ENCODE measurements at places on chromosomes 6 and 20.

GRCh38 chr6:22545051-22545450, 24.3 kb upstream of the HDGFL1 start:
- DNase-seq = no peak

DNA sequence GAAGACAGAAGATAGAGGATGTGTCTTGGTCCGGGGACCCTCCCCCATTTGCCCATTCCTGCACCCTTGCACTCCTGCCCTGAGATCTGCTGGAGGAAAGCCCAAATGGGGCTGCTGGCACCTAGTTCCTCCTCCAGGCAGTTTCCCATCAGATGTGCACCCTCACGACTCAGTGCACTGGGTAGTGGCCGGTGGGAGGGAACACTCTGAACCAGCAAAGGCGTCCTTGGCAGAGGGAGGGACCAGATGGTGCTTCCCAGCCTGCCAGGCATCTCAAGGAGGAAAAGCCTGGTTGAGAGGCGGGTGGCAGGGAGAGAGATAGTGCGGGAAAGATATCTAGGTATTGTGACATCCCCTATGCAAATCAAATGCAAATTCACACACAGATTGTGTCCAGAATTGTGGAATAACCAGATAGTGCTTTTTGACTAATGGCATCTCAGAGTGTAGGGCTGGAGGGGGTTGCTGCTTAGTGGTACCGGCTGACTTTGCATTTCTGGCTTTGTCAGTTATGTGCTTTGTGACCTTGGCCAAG, 19.5 kb downstream of the TMEM151B start:
- DNase-seq = peak; percentile 84

GRCh38 chr6:82567621-82568020, 204.0 kb downstream of the TPBG start:
- no peak for DNase-seq

DNA sequence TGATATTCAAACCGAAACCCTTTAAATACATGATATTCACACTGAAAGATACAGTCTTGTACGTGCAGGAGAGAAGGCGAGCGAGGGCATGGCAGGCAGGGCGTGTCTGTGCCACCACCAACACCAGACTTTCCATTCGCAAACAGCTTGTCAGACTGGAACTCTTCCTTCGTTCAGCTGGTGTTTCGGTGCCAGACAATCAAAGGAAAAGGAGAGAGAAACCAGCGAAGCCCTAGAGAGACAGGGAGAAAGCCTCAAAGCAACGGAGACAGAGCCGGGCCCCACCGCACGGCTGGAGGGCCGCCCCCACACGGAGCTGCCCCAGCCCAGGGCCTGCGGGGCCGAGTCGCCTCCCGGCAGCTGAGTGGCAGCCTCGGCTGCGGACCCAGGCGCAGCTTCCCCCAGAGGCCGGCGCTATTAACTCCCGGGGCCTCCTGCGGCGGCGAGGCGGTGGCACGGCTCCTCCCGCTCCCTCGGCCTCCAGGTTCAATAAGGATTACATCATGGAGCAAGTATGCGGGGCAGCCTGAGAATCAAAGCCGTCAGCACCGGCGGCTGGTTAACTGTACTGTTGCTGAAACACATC, 32.1 kb upstream of the NR2E1 start:
- no peak for DNase-seq

DNA sequence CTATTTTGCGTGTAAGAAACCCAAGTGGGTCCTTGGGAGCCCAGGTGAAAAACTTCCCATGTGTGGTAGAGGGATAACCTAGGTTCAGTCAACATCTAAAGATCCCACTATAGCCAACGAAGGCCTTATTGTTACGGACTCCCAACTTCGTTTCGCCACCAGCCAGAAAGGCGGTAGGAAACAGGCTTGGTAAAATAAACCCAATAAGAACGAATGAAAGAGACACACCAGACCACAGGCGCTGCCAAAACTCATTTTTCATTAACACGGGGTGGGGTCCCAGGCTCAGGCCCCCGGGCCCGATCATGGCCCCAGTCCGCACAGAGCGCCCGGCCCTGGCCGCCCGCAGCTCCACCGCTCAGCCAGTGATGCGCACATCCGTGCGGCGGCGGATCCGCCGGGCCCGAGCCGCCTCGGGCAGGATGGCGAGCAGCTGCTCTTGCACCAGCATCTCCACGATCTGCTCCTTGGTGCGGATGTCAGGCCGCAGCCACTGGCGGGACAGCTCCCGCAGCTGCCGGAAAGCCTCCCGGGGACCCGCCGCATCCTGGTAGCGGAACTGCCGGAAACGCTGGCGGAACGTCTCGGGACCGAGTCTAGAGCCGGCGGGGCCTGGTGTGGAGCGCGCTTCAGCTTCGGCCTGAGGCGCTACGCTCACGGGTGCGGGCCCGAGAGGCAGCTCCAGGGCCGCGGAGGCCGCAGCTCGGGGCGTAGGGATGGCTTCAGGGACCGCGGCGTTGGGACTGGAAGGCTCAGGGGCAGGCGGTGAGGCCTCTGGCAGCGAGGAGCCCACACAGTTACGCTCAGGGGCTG, 709 bp downstream of the SCAND1 start:
- no peak for DNase-seq

DNA sequence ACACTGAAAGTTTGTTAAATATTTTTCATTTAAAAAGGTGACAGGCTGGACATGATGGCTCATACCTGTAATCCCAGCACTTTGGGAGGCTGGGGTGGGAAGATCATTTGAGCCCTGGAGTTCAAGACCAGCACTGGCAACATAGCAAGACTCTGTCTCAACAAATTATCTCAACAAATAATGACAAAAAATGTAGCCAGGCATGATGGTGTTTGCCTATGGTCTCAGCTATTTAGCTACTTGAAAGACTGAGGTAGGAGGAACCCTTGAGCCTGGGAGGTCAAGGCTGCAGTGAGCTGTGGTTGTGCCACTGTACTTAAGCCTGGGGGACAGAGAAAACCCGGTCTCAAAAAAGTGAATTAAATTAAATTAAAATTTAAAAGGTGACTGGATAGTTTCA, 56.0 kb upstream of the C6orf118 start:
- no peak for DNase-seq

DNA sequence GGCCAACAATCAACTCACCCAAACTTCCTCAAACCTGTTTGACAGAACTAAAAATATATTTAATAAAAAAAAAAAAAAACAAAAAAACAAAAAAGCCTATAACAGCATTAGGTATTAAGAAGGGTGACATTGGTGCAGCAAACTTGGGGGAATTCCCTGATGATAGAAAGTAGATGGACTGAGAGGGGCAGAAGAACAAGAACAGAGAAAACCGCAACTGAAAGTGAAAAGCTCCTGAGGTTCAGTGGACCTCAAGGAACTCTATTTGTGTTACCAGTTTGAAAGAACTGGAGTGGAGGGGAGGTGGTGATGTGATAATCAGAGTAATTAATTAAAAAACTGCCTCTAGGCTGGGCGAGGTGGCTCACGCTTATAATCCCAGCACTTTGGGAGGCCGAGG, 53.8 kb downstream of the MACROD2 start:
- no peak for DNase-seq

DNA sequence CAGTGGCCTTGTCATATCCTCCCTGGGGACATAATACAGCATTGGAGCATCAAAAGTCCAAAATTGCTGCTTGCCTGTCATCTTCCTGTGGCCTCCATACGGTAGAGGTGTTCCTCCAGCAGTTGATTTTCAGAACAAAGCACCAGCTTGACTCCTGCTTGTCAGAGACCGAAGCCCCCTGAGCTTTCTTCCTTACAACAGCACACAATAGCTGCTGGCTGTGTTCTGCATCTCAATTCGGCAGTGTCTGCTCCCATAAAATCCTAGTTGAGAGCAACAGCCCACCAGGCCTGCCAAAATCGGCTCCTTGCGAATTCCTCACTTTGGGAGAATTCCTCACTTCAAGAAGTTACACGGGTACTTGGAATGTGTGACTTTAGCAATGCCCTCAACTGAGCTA, 372.9 kb downstream of the SAMD5 start:
- no peak for DNase-seq

GRCh38 chr6:163232649-163233048, 181.9 kb upstream of the QKI start:
- DNase-seq = no peak

- no peak for DNase-seq
Measured at GRCh38 chr20:40984496-40984895, 44.1 kb upstream of the TOP1 start.

- no peak for DNase-seq
Measured at GRCh38 chr20:41501376-41501775, 116.8 kb downstream of the CHD6 start.

DNA sequence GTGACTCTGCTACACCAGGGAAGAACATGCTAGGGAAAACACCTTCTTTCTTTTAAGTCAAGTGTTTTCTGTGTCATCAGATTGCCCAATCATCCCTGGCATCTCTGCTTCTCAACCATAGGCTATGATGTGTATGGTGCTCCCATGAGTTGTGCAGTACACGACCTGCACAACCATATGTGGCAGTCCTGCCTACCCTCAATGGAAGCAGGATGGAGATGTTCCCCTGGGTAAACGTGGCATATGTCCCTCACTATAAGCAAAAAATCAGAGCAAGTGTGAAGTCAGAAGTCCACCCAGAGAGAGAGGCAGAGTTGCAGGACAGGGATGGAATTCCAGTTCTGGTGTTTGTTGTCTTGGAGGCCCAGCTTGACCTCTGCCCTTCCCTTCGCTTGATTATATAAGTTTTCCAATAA, 10.3 kb upstream of the SNHG17 start:
- DNase-seq = no peak

GRCh38 chr6:33136310-33136900, 55.9 kb downstream of the COL11A2 start:
- no peak for DNase-seq

GRCh38 chr20:20690676-20691476, 21.6 kb downstream of the RALGAPA2 start:
- DNase-seq = no peak

DNA sequence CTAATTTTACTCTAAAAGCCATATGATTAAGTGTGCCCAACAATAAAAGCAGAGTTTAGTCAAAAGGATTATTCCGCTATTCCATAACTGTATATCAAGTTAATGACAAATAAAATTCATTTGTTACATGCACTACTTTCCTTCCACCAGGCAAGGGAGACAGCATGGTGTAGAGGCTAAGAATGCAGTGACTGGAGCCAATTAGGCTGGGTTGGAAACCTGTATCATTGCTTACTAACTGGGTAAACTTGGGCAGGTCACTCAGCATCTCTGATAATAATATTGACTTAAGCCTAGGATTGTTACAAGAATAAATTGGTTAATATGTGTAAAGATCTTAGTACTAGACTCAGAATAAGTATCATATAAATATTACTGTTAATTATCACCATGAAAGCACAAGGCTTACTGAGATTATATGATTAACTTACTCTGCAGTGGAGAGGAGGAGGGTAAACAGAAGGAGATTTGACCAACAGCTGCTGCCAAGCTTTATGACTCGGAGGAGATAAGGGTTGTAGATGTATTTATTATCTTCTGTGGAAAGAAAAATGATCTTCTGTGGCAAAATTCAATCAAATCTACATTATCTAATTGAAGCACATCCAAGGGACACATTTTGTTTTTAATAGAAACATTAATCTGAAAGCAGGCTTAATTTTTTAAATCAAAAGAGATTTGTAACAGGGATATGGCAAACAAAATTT, 1459.9 kb downstream of the GRIK2 start:
- DNase-seq = no peak
